ENCODE measurements at places on chromosomes 12 and 14. TPM values are rescaled to one million over a fixed set of nuclear protein-coding genes. Genes with fewer than 3 reads are reported as not detected.

The STAT6 gene
- polyA plus RNA-seq = 53.9 TPM

The SOAT2 gene
- polyA plus RNA-seq = 0.21 TPM

The TAS2R7 gene
- not detected for polyA plus RNA-seq

The OR6C76 gene
- polyA plus RNA-seq = not detected

The C12orf42 gene
- not detected for polyA plus RNA-seq

The RFX4 gene
- 0.25 TPM for polyA plus RNA-seq

The PIWIL1 gene
- not detected for polyA plus RNA-seq

The FSCB gene
- not detected for polyA plus RNA-seq
